ENCODE measurements at places on chromosomes 1 and 21. TPM values are rescaled to one million over a fixed set of nuclear protein-coding genes. Genes with fewer than 3 reads are reported as not detected.
A peak's percentile ranks its signal among the peaks of the same experiment; 100 is the strongest.

- no peak for DNase-seq
These were observed 187.7 kb downstream of the C1orf94 start for GRCh38 chr1:34364376-34364775.

The KRTAP21-2 gene
- not detected for total RNA-seq

The ZNF669 gene
- 3.7 TPM for total RNA-seq

GRCh38 chr1:10873189-10873588, 76.7 kb upstream of the CASZ1 start:
- DNase-seq = no peak

The SLC30A2 gene
- total RNA-seq = 6.4 TPM

The AMY1B gene
- total RNA-seq = not detected

DNA sequence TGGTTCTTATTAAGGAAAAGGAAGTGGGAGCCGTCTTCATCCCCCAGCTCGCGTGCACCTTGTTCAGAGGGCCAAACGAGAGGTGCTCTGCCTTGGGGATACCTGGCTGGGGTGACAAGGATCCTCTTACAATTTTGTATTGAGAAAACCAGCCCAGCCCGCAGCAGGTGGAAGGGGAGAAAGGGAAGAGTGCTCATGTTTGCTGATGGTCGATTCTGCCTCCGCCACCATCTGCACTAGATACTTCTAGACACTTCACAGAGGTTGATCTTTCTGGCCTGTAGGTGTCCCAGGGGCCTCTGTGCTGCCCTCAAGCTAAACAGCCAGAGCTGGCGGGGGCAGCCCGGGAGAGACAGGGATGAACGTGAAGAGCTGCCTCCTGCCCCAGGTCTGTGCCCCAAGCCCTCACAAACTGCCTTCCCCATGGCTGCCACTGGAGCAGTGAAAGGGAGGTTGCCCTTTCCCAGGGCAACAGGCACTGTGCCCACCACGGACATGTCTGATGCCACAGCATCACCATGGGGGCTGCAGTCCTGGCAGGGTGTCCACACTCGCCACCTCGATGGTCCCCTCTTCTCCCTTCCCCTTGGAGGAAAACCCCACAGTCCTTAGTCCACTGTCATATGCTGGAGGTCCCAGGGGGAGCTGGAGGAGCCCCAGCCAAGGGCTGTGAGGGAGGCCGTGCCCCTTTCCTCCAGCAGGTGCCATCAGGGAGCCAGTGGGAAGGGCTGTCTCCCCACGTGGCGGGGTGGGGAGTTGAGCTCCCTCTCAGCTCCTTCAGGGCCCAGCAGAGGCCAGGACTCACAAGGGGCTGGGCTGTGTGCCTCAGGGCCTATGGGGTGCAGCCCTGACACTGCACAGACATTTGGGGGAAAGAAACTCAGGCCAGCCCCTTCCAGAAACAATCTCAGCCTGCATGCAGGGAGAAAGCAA, 8.1 kb downstream of the ADPRS start:
- peak; percentile 24 for DNase-seq

All from left ventricle myocardium superior (tissue), 1 donor.